Mesothelial cell of epicardium (in vitro differentiated cells): ENCODE measurements at places on chromosomes 1 and 21.

- no peak for DNase-seq
Observed at GRCh38 chr1:154219541-154219940, 1.2 kb upstream of the UBAP2L start.

DNA sequence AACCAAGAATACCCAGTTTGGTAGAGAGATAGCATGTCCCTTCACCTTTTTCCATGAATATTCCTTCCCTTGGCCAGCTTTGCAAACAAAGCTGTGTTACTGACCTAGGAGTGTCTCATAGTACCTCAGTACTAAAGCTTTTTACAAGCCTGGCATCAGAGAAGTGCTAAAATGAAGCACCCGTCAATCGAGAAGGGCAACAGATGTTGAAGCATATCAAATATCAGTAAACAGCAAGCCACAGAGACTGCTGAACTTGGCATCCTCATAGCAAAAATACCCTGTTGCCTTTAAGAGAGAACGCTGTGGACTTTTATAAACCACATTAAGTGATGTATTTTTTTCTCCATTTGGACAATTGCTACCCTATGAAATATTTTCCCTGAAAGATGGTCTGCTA lies 128.6 kb upstream of the HOOK1 start:
- DNase-seq = no peak

DNA sequence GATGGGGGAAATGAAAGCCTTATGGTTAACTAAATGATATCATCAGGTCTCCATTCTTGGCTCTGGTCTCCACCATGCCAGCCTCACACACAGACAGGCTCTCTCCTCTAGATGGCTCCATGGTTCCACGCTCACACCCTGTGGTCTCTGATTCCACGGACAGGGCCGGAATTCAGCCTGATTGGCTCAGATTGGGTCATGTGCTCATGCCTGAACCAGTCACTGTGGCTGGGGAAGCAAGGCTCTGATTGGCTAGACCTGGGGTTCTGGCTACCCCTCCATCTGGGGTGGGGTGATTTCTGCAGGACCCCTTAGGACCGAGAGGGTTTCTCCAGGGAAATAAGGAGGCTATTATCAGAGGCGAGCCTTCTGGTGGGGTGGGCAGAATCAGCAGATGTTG lies 277.0 kb downstream of the PTPRU start:
- DNase-seq = peak; percentile 36

DNA sequence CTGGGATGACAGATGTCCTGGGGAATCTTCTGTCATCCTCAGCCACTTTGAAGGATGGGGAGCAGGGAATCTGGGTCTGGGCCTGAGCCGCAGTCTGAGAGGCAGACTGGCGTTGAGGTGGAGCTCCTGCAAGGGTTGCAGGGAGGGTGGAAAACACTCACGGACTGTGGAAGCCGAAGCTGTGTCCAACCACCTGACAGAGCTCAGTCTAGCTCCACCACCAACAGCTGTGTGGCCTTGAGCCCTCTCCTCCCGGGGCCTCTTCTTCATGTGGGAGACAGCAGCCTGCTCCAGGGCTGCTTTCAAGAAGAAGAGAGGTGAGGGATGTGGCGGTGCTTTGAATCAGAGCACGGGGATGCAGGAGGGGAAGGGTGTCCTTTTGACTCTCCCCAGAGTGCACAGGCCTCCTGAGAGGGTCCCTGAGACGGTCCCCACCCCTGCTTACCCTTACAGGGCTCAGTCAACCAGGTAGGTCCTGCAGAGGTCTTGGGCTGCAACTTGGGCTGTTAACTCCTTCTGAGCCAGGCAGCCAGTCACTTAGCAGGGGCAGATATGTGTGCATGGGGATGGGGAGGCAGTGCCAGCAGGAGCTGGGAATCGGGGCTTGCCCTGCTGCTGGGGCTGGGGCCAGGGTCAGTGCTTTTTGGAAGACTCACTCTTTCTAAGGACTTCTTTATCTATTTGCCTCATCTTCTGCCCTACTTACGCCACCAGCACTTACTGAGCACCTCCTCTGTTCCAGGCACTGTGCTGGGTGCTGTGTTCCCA lies 216.3 kb downstream of the PTPRU start:
- no peak for DNase-seq

DNA sequence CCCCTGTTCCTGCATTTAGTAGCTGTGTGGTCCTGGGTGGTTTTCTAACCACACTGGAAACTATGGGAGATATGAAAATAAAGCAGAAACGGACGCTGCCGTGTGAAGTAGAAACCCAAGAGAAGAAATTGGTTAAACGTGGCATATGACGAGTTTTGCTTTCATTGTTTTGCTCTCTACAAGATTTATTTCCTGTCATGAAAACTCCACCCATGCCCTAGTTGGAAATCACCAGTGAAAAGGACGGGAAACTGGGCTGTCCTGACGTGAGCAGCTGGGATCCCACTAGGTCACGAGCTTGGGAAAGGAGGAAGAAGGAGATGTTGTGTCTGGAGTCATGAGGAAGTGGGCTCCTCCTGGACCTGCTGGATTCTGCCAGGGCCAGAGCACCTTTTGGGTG lies 120.8 kb upstream of the GADD45A start:
- no peak for DNase-seq

- no peak for DNase-seq
Observed at GRCh38 chr1:46176211-46176865, at the start of gene P3R3URF. TSS of gene P3R3URF (minus strand) at chr1:46176488. CDS start at chr1:46176471, 17 bp downstream.

DNA sequence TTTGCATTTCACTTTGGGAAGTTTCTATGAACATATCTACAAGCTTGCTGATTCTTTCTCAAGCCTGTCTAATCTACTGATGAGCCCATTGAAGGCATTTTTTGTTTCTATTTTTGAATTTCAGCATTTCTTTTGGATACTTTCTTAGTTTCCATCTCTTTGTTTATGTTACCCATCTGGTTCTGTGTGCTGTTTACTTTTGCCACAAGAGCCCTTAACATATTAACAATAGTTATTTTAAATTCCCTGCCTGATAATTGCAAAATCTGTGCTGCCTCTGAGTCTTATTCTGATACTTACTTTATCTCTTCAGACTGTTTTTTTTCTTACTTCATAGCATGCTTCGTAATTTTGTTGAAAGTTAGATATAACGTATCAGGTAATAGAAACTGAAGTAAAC lies 75.8 kb upstream of the ZRANB2 start:
- DNase-seq = no peak

DNA sequence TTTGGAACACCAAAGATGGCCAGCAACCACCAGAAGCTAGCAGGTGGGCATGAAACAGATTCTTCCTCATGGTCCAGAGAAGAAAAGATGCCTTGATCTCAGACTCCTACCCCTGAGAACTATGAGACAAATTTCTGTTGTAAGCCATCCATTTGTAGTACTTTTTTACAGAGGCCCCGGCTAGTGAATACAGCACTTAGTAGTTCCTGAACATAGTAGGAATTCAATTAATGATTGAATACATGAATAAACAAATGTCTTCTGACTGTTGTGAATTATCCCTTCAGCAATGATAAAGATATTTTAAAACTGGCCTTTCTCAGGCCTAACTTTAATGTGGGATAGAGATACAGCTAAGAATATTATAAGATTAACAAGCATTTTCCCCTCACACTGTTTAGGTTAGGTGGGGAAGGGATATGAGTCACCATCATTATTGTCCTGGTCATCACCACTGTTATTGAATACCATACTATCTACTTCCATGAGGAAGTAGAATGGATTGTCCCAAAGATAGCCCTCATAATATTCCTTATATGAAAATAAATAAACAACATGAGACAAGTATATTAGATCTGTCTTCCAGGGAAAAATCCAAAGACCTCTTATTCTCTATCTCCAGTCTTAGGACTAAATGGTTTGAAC lies 51.4 kb downstream of the ADCY10 start:
- no peak for DNase-seq

DNA sequence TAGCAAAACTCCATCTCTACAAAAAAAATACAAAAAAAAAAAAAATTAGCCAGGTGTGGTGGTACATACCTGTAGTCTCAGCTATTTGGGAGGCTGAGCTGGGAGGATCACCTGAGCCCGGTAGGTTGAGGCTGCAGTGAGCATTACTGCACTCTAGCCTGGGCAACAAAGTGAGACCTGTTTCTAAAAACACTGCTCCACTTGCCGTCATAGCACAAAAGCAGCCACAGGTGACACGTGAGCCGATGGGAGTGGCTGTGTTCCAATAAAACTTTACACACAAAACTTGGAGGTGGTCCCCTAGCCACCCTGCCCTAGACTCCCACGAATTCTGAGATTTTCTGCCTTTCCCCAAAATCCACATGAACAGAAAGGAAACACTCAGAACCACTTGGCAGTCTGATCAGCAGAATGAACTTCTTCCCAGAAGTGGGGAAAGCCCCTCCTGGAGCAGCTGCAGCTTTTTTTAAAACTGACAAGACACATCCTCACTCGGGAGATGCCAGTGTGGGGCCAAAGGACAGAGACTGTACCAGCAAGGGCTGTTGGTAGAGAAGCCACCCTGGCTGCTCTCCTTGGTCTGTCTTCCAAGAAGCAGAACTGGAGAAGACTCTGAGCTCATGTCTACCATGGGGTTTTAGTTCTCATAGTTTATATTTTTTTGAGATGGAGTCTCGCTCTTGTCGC lies 23.3 kb downstream of the PLEKHM2 start:
- no peak for DNase-seq

- DNase-seq = peak; percentile 98
Observed at GRCh38 chr1:3611170-3612019, at the start of gene MEGF6. TSS of gene MEGF6 (minus strand) at chr1:3611508. CDS start at chr1:3611268, 240 bp downstream.

DNA sequence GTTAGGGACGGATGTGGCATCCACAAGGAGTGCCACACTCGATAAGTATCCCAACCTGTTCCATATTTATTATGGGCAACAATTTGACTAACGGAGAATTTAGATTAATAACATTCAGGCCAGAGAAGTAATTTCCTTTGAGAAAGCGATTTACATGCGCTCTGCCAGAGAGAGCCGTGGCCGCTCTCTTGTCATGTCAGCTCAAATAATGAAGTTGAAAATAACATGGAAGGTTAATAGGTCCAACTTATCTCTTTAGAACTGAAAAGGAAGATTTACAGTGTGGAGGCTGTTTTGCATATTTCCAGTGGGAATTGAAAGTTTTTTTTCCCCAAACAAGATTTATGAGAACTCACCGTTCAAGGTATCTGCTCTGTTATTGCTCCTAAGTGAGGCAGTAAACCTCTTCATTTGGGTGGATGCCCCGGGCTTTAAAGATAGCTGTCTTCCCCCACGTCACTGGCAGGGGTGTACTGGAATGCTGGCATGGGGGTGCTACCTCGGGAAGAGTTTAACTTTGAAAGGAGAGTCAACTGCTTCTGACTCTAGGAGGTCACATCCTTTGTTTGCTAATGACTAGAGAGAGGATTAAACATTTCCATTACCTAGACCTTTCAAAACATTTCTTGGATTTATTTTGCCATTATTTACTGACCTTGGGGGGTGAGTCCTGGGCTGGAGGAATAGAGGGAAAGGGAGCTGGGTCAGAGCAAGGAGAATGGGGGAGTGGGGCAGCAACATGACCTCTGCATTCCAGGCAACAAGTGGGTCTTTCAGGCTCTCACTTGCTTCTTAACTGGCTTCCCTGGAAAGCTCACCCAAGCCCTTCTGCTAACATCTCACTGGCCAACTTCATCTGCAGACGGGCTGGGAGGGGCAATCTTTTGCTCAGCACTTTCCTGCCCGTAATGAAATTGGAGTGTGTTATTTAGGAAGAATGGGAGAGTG lies 204.2 kb downstream of the CAMTA1 start:
- DNase-seq = no peak

DNA sequence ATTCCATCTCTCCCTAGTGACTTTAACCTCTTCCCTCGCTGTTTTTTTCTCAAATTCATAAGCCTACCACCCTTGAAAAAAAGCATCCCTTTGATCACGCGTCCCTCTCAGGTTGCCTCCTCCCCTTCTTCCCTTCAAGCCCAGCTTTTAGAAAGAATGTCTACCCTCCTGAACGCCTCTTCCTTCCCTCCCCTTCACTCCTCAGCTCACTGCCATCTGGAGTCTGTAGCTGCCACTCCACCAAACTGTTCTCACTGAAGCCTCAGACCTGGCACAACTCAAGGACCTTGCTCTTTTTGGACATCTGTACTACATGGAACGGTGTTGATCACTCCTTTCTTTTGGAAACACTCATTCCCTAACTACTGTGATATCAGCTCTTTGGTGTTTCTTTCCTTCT lies 80.6 kb downstream of the SLC25A24 start:
- DNase-seq = no peak

DNA sequence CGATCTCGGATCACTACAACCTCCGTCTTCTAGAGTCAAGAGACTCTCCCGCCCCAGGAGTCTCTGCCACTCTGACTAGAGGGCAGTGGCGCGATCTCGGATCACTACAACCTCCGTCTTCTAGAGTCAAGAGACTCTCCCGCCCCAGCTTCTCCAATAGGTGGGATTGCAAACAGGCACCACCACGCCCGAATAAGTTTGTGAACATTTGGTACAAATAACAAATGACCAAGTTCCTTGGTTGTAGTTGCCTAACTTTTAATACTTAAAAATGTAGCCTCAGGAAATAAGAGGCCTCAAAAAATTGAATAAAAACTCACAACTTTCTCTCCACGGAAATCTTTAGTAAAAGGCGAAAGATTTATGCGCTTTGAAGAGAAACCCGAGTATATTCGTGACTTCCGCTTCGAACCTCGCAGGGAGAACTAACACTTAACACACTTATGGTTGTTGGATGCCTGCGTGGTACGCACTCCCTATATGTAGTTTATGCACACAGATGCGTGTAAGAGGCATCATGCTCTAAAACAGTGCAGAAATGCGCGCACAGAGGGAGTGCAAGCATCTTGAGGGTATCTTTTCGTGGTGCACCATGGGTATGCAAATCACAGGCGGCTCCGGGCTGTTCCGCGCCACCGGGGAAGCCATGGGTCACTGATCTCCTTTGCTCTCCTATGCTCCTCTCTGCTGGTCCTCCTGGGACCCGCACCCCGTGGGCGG lies 11.4 kb downstream of the BTBD19 start:
- DNase-seq = no peak

DNA sequence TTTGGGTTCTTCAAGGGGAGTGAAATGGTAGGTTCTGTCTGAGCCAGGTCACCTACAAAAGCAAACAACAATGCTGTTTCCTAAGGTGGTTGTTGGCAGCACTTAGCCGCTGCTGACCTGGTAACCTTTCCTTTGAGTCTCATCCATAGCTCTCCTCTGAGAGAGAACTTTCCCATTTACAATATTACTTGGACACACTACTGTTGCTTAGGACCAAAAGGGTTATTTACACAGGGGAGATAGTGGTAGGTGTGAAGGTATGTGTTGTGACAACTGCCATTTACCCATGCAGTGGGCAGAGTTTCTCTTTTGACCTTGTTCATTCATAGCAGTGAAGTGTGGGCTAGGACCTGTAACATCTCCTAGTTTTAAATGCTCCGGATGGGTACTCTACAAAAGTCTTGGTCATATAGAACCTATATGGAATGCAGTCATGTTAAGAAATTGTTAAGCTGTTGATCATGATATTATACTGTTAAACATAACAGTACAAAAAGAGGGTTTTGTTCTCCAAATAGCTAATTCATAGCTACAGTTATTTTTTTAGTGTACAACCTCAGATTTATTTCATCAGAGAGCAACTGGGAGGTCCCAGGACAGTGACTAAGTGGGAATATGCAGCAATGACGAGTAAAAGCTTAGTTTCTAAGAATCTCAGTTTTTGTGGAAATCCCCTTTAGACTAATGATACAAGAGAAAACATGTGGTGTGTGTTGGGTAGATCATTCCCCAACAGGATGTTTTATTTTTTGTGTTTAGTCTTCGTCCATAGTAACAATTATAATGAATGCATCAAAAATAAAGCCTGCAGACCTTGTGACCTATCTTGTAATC lies 219.7 kb downstream of the NFIA start:
- DNase-seq = no peak
